ENCODE measurements at places on chromosomes 13 and 19.
A peak's percentile ranks its signal among the peaks of the same experiment; 100 is the strongest.

GRCh38 chr13:47539317-47539716 lies 461.8 kb downstream of the SUCLA2 start:
- no peak for DNase-seq

DNA sequence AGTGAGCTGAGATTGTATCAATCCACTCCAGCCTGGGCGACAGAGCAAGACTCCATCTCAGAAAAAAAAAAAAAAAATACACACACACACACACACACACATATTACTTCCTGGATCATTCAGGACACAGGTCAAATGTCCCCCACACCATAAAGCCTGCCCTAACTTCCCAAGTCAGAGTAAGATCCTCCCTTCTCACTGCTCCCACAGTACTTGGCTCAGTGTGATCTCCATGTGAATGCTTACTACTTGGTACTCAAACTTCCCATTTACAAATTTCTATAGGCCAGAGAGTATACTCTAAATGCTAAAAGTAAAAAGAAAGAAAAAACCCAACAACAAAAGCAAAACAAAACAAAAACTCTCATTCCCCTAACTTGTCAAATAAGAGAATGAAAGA lies 386.8 kb downstream of the SLITRK6 start:
- no peak for DNase-seq

DNA sequence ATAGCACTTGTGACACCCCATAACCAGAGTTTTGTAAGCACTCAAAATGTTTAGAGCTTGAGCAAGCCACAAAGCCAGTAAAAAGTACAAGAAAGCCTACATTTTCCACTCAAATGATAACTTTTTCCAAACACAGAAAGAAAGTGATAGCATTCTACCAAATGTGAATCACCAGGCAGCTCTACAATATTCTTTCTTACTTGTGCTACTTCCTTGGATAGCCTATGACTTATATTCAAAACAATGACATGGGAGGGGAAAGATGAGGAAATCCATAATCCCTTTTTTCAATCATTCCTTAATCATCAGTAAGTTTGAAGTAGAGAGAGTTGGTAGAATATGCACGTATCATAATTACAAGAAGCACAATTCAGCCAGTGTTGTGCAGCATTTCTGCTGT lies 650.8 kb upstream of the PCDH9 start:
- peak; percentile 25 for DNase-seq

- DNase-seq, result no peak
Observed at GRCh38 chr19:15622991-15623390, 8.0 kb downstream of the CYP4F8 start.

DNA sequence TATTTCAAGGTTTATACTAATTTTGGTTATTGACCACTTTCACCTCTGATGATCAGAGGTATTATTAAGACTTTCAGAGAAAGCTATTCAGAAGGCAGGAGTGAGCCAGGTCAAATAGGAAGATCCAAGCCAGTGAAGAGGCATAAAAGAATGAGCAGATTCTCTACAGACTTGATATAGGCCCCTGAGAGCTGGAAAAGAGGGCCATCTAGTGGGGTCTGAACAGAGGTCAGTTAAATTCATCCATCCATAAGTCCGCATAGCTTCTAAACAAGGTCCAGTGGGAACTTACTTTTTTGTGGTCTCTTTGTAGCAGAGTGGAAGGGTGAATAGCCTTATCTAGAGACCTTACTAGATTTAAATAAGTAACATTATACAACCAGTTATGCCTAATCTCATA lies 126.6 kb upstream of the UFM1 start:
- DNase-seq, result no peak

DNA sequence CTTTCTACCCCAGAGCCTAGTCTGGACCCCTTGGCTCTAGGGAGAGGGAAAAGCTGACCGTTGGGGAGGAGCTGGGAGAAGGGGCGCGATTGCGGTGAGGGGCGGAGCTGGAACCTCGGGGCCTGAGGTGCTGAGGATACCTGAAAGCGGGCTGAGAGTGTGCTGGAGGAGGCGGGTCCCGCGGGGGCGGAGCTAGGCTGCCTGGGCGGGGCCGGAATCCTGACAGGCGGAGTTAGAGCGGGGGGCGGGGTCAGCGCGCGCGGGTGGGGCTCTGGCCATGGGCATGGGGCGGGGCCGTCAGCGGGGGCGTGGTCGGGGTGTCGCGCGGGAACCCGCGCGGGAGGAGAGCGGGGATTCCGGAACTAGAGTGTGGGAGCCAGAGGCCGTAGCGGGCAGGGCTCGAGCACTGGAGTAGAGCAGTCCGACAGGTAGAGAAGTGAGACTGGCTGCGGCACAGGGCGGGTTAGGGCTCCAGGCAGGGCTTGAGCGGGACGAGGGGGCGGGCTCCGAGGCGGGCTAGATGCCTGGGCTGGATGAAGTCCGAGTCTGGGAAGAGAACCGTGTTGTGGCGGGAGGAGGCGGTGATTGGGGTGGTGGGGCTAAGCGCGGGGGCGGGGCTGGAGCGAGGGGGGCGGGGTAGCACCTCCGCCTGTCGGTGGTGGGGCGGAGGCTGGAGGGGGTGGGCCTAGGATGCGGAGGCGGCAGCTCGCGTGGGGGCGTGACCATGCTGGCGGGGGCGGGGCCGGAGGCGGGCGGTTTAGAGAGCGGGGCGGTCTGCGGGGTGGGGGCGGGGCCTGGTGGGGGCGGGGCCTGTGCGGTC lies at the start of gene INAFM1:
INAFM1 (plus strand) TSS at position 815 of the 820 bp plus-strand sequence. CDS start 35 bp downstream, outside the sequence.
- DNase-seq, result peak; percentile 58

- DNase-seq, result no peak
Observed at GRCh38 chr13:22173610-22174009, 502.7 kb downstream of the FGF9 start.

GRCh38 chr19:39917561-39918182 lies 16.8 kb downstream of the FCGBP start:
- no peak for DNase-seq

DNA sequence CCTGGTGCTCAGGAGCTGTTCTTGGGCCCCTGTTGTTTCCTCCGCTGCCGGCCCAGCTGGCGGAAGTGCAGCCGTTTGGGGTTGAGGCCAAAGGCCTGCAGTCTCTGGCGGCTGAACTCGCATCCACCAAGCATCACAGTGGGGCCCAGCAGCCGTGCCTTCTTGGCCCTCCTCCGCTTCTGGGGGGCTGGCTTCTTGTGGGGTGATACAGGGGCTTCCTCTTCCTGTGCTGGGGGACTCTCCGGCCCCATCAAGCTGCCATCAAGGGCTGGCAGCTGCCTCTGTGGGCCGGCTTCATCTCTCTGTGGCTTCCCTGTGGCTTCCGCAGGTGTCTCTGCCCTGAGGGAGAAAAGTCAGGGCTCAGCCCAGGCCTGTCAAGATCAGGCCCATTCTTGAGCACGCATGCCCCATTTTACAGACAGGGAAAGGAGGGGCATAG lies 10.3 kb downstream of the ATG4D start:
- no peak for DNase-seq

DNA sequence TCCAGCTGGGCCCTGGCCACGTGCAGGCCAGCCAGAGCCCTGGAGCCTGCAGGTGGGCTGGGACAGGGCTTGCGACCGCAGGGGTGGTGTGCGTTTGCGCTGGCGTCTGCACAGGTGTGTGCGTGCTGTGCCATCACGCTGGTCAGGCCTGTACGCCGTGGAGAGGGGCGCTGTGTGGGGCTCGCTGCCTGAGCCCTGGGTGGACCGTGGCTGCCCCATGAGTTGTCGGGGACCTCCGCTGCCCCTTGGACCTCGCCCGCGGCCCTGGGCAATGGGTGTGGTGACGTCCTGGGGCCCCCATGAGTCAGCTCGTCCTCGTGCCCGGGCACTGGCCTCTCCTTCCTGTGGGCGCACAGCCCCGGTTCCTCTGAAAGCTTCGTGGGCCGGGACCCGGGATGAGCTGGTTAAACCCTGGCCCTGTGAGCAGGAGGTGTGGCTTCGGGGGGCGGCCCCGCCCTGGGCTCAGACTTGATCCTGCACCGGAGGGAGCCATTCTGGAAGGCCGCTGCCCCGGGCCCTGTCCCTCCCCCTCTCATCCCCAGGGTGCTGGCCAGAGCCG lies 6.8 kb downstream of the CSNK1G2 start:
- DNase-seq, result no peak

- DNase-seq, result no peak
Observed at GRCh38 chr13:50074843-50075242, 59.6 kb downstream of the KCNRG start.

- no peak for DNase-seq
Observed at GRCh38 chr13:110173247-110173818, 133.6 kb downstream of the COL4A1 start.

DNA sequence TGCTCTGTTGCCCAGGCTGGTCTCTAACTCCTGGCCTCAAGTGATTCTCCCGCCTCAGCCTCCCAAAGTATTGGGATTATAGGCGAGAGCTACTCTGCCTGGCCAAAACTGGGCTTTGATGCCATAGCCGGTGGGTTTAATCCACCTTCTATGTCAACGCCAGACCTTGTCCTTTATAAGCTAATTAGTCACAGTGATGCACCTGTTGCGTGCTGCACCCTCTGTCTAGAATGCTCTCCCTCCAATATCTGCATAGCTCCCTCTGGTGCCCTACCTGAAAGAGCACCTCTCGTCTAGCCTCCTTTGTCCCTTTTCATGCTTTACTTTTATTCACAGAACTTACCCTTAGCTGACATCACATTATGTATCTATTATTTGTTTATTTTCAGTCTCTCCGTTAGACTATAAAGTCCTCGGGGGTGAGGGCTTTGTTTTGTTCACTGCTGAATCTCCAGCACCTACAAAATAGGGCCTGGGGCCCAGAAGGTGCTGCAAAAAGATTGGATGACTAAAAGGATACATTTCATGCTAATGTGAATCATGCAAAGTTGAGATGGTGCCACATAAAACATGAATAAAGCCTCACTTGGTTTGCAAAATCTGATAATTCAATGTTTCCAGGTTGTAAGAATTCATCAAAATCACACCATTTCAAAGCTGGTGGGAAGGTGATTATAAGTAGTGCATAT lies 148.1 kb downstream of the USP12 start:
- no peak for DNase-seq

- no peak for DNase-seq
Observed at GRCh38 chr13:76292726-76293125, 593.5 kb downstream of the KCTD12 start.

All from HS-5 (cell line).